ENCODE measurements at places on chromosomes 7 and 10.

DNA sequence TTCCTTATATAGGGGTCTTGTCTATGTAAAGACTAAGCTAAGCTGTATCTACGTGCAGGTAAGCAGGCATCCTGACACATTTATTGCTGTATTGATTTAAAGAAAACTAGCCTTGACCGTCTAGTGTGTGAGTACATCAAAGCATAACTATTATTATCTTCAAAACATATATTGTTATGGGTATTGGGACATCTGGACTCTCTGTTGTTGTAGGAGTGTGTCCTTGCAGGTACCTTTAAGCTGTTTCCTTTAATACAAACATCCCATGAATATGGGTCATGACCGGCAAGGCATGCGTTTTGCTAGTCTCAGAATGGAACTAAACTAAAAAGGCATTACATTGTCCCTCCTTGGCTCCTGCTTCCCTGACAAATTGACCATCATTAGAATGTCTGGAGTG lies 35.1 kb upstream of the AKR1E2 start:
- DNase-seq: no peak

DNA sequence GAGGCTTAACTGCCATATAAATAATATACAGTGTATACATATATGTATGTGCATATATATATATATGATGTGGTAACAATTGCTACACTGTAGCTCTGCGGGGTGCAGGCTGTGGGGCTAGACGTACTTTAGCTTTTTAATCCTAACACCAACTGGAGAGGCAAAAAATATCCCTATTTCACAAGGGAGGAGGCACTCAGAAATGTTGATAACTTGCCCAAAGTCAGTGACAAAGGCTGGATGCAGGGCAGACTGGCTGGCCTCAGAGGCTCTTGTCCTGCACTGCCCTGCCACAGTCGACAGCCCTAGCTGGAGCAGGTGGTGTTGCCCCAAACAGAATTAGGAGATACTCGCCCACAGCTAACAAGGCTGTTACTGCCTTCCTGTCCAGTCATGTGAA lies 1.5 kb upstream of the RELN start:
- DNase-seq: no peak

GRCh38 chr10:114541081-114541796 lies 116.8 kb downstream of the ABLIM1 start:
- no peak for DNase-seq

- DNase-seq: no peak
Observed at GRCh38 chr7:70728872-70729552, 402.9 kb upstream of the GALNT17 start.

GRCh38 chr7:80496586-80496985 lies 15.3 kb downstream of the GNAT3 start:
- no peak for DNase-seq

GRCh38 chr7:123485187-123485586 lies 49.2 kb downstream of the IQUB start:
- DNase-seq: no peak

DNA sequence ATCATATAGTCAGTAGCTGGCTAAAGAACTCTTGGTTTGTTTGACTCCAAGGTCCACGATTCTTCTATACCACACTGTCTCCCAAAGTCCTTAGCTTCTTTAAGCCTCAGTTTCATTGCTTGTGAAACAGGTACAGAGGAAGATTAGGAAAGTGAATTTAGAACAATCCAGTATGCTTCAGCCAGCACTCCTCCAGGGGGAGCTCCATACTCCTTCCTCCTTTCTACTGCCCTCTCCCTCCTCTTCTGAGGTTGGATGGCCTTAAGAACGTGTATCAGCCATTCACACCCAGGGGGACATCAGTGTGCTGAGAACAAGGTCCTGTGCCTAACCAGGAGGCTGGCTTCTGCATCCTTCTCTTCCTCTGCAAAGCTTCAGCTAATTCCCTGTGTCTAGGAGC lies 54.8 kb upstream of the CALD1 start:
- DNase-seq: no peak

DNA sequence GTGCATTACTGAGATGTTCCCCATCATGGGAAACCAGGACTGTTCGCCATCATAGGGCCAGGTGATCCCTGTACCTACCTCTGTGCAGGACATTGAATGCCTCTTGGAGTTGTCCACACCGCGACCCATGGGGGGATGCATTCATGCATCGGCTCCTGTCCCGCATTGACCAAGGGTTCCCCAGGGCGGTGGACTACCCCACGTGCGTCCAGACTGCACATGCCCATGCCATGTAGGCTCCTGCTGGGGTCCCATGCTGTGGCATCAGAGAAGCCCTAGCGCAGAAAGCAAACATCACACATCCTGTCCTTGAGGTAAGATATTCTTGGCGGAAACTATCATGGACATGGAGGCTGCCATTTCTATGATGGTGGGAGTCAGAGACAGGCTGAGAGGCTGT lies 121.6 kb upstream of the UNC5B start:
- DNase-seq: peak; percentile 78

DNA sequence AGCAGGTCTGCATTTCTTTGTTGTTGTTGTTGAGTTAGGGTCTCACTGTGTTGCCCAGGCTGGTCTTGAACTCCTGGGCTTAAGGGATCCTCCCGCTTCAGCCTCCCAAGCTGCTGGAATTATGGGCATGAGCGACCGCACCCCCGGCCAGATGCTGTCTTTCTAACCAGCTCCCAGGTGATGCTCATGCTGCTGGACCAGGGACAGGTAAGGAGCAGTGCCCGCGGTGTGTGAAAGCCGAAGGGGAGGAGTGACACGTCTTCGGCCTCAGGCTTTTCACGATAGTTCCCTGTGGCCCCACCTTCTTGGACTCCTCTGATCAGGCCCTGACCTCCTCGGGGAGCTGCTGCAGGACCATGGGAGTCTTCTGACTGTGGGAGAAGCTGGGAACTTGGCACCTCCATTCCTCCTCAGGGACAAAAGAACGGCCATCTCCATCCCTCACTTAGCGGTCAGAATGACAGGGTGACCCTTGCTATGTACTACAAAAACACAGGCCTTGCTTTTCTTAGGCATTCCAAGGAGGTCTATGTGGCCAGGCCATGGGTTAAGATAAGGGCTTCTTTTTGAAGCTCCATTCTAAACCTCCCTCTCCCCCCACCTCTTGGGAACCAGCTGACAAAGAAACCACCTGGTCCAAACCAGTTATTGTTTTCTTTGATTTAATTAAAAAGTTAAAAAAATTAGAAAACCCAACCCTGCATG lies 5.5 kb downstream of the SFRP5 start:
- no peak for DNase-seq

DNA sequence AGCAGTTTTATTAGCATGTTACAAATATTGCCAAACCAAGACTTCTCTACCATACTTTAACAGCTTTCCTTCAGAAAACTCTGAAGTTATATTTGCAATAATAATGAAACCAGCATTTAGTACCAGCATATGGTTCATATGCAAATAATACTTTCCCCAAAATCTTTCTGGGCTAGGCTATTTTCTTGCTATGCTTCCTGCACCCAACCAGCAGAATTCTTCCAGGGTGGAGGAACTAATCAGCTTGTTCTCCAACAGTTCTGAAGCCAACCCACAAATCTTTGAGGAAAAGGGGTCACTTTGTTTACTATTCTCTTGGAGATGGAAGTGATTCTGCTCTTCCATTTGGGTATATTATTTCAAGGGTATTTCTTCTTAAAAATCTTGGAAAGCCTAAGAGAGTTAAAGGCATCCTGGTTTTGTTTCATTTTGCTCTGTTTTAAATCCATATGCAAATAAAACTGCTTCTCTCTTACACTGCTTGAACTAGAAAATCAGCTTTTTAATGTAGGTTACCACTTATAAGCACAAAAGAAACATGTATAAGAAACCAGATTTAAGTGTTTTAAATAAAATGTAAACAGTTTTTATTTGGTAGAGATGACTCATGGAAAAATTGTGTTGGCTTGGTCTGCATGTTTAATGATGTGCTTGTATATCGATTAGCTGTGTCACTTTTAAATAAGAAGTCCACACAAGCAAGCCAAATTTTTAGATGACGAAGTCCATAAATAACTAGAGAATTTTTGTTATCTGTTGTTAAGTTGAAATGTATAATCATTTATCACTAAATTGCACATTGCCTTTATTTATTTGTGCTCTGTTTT lies 103.7 kb downstream of the HECTD2 start:
- no peak for DNase-seq

DNA sequence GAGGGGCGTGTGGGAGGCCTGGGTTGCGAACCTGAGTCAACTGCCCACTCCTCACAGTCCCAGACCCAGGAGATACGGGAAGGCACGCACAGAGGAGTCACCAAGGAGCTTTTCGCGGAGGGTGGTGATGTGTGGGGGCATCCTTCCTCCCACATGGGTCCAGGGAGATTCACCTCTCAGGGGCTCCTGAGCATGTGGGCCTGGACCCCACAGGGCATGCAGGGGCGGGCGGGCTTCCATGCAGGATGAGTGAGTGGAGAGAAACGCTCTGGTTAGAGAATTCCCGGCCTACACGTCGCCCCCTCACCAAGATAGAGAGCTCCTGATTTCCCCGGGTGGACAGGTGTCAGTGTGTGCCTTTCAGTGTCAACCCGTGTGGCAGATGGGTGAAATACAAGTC lies 641.7 kb upstream of the FZD8 start:
- DNase-seq: no peak

DNA sequence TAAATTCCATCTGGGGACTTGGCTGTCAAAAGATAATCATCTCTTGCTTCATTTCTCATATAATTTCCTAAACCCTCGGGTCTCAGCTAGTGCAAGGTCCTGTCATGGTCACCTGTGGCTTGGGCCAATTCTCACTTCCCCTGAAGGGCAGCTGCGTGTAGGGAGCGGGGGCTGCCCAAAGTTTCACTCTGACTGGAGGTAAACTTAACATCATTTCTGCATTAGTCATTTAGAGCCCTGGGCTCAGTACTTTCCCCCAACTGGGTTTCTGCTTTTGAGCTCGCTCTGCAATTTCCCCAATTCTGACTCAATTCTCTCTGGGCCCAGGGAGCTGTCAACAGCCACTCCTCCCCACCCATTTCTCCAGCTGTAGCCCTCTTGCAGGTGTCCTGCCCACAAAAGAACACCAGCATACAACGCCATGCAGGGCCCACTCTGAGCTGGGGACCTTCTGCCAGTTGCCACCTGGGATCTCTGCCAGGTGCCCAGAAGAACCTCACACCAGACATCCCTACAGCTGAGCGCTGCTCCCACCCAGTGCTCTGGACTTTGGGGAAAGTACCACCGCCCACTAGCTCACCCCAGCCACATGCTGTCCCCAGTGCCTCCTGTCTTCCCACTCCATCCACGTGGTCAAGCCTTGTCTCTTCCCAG lies 37.9 kb downstream of the VOPP1 start:
- DNase-seq: no peak

- no peak for DNase-seq
Observed at GRCh38 chr7:120991581-120991980, 3.1 kb downstream of the CPED1 start.

DNA sequence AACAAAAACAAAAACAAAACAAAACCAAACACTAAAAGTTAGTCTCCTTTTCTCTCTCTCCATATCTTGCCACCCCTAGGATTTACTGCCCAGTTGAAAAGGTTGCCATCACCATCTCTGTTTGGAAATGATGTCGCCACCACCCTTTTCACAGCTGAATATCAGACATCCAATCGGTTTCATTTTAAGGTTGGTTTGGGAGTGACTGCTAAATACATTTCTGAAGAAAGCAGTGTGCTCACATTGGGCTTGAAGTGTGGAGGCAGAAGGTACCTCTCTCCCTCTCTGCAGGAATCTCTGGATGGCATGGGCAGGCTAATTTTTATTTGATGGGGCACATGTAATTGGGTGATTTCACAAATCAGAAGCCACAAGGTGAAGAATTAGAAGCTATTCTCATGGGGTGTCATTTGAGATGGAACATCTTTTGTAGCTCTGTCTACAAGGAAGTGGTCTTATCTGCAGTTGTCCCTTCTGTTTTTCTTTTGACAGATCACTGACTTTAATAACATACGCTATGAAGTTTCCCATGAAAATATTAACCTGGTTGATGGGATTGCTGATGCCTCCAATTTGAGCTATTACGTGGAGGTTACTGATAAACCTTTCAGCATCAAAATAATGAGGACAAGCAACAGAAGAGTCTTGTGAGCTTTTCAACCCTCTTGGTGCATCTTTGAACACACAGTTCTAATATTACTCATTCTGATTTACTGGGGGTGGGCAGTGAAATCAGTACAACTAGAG lies 20.1 kb downstream of the MGAM2 start:
- DNase-seq: no peak

DNA sequence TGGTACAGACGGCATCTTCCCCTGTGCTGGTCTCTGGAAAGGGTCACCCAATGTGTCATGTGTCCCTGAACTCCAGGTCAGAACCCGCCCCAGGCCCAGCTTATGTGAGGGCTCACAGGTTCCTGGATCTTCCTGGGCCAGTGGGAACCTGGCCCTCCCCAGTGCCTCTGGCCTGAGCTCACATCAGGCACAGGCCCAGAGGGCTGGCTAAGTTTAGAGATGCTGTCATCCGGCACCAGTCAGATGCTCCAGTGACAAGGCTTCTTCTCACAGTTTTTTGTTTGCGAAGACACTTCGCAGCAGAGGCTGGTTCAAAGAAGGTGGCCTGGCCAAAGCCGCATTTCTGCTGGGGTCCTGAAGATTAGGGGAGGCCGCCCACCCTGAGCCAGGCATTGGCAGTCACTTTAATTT lies 11.8 kb downstream of the CAMK2B start:
- no peak for DNase-seq

DNA sequence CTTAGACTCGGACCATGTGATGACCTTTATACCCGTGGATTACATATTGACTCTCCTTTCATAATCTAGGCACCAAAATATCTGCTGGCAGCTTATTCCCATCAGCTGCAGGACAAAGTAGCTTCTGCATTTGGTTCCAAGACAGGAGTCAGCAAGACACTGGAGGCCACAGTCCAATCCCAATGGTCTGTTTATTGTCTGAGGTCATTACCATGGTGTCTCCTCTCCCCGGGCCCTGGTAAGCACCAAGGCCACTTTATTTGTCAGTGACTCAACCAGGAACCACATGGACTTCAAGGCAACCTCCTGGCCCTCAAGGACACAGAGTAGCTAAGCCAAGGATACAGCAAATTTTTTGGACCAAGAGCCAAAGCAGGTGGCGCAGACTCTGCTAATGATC lies 36.1 kb downstream of the KCNMA1 start:
- DNase-seq: no peak

DNA sequence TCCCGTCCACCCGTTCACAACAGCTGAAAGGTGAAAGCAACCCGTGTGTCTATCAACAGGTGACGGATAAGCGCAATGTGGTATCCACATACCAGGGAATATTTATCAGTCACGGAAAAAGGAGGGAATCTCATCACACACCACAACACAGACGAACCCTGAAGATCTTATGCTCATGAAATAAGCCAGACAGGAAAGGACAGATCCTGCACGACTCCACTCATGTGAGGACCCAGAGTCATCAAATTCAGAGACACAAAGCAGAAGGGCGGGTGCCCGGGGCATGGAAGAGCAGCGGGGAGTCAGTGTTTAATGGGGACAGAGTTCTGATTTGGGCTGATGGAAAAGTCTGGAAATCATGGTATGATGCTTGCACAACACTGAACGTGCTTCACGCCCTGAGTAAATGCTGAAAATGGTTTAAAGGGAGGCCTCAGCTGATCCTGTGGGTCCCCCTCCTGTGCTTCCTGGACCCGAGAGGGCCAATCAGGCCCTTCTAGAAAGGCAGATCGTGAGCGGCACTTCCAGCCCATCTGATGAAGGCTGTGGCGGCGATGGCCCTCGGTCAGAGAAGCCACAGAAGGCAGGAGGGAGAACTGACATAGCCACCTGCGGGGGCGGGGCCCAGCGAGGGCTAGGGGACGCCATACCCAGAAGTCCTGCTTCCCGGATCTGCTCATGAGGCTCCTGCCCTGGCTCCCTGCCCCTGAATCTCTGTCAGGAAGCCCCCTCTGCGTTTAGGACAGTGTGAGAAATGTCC lies 19.1 kb downstream of the WDR86 start:
- DNase-seq: no peak

GRCh38 chr10:95819620-95820329 lies 63.8 kb downstream of the ENTPD1 start:
- no peak for DNase-seq
